ENCODE measurements at places on chromosomes 1 and 21.

DNA sequence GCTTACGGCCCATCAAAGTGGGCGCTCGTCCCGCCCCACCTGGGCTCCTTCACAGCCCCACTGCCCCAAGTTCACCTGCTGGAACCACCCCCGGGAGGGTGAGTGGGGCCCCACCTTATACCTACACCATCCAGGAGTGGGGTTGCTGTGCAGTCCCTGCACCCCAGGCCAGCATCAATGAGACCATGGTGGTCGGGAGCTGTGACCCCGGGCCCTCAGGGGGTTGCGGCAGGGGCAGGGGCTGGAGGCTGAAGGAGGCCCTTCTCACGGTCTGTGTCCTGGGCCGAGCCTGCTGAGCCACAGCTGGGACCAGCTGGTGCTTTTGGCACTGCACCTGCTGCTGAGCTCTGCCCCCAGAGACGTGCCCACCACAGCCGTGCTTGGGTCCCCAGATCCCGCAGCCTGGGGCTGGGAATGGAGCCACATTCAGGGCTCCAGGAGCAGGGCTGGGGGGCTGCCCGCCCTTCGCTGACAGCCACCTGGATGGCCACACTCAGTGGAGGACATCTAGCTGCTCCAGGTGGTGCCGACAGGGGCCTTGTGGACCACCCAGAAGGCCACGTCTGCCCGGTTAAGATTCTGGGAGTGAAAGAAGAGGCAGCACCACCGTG lies 17.4 kb downstream of the ACTRT2 start:
- DNase-seq = no peak

DNA sequence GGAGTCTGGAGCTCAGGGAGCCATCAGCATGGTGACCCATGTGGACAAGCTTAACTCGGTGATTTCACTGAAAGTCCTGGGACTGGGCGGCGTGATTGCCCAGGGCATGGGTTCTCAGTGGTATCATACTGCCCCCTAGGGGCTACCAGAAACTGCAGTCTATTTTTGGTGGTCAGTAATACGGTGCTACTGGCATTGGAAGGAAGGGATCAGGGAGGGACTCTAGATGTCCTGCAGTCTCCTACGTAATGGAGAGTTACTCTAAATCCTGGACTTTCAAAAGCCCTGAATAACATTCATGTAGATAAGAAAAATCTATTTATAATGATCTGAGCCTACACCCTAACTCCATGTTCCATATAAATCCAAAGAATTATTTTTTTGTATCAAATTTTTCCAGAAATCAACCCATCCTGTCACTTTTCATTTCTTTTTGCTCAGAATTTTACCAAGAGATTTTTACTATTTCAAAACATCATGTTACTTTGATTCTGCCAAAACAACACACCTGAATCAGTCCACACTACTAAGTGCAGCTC lies 37.3 kb downstream of the PABPC4 start:
- no peak for DNase-seq

DNA sequence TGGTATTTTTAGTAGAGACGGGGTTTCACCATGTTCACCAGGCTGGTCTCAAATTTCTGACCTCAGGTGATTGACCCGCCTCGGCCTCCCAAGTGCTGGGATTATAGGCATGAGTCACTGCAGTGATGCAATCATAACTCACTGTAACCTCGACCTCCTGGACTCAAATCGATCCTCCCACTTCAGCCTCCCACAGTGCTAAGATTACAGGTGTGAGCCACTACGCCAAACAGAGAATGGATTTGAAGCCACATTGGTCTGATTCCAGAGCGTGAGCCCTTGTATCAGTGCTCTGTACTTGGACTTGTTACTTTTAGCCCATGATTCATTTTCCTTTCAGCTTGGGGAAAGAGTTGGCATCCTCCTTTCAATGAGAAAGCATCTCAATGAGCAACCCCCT lies 14.9 kb upstream of the ZNF683 start:
- no peak for DNase-seq

DNA sequence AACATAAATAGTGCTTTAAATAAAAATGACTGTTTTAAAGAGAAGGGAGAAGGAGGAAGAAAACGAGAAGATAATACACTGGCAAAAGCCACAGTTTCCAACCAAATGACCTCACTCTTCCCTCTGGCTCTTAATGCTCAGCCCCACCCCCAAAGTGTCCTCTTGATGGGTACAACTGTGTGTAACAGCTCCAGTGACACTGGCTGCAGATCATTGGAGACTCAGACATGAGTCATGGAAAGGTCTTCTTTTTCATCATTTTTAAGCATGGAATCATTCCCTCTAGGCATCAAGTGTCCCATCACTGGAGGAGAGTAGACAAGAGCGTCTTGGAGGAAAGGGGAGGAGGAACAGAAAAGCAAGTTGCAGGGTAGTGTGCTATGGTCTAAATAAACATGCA lies 333.0 kb downstream of the PAPPA2 start:
- no peak for DNase-seq

DNA sequence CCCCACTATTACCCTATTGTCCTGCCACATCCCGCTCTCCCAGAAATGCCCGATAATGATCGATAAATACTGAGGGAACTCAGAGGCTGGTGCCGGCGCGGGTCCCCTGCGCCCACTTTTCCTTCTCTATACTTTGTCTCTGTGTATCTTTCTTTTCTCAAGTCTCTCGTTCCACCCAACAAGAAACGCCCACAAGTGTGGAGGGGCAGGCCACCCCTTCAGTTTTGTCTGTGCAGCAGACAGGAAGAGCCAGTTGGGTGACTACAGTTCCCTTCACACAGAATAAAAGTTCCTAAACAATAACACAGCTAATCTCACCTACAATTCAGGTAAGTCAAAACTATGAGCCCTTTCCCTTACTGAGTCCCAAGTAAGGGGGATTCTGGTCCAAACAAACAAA lies 423.7 kb downstream of the SMYD3 start:
- no peak for DNase-seq

GRCh38 chr1:8026976-8027747 lies 1.1 kb upstream of the ERRFI1 start:
- DNase-seq = no peak

- DNase-seq = no peak
Observed at GRCh38 chr1:187034501-187034900, 205.8 kb downstream of the PLA2G4A start.

DNA sequence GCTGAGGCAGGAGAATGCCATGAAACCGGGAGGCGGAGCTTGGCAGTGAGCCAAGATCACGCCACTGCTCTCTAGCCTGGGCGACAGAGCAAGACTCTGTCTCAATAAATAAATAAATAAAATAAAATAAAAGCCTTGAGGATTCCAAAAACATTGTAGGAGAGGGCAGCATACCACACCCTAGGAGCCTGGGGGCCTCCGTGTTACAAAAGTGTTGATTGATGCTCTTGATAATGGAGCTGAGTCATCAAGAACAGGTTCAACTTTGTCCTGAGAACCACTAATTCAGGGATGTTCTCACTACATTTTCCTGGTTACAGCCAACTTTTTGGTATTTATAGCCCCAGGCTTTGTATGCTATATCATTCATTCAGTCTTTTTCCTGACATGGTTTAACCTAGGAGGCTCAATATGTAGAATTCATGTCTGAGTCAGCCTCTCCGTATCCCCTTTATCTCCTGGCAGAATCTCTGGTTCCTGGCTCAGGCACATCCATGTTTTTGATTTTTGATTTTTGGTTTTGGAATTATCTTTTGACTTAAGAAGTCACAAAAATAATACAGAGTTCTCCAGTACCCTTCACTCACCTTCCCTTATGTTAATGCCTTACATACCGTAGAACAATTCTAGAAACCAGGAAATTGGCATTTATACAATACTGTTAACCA lies 69.4 kb downstream of the LRRC8D start:
- no peak for DNase-seq

GRCh38 chr1:7771823-7772299 lies 765 bp downstream of the VAMP3 start:
- peak; percentile 5 for DNase-seq

- peak; percentile 69 for DNase-seq
Observed at GRCh38 chr1:173409613-173410012, 67.5 kb upstream of the PRDX6 start.

DNA sequence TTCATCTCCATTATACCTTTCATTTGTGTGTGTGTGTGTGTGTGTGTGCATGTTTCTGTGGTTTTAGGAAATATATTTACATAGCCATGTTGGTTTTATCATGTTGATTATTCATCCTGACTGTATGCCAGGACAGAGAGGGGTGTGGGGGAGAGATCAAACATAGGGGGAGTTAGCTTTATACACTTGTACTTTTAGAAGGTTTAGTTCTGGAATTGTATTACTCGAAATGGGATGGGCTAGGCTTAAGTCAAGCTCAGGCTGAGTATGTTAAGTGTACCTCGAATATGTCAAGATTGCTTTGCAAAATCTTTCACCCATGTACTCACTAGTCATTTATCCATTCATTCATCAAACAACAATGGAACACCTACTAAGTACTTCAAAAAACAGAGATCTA lies 123.3 kb downstream of the HMCN1 start:
- DNase-seq = no peak

- no peak for DNase-seq
Observed at GRCh38 chr1:118100686-118101514, 84.1 kb downstream of the SPAG17 start.

DNA sequence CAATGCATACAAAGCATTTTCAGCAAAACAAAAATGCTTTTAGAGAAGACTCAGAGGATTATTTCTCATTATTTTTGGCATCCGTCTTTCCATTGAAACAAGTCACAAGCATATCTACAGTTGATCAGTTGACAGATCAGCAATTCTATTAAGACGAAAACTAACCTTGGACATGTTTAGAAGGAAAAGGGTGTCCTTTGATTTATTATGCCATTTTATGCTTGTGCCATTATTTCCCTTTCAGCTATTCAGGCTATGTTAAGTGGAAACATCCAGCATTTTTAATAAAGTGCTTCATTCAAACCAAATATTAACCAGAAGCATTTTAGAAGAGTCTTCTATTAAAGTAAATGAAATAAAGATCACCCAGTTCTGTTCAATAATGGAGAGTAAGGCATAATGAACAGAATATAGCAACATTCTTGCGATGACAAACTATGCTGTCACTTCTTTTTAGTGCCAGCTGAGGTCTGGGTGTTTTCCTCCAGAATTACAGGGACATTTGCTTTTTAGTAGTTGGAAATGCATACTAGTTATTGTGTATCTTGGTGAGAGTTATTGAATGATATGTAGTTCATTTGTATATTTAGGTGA lies 481.4 kb downstream of the PLA2G4A start:
- no peak for DNase-seq

- no peak for DNase-seq
Observed at GRCh38 chr1:34845131-34845901, 14.2 kb downstream of the SMIM12 start.

DNA sequence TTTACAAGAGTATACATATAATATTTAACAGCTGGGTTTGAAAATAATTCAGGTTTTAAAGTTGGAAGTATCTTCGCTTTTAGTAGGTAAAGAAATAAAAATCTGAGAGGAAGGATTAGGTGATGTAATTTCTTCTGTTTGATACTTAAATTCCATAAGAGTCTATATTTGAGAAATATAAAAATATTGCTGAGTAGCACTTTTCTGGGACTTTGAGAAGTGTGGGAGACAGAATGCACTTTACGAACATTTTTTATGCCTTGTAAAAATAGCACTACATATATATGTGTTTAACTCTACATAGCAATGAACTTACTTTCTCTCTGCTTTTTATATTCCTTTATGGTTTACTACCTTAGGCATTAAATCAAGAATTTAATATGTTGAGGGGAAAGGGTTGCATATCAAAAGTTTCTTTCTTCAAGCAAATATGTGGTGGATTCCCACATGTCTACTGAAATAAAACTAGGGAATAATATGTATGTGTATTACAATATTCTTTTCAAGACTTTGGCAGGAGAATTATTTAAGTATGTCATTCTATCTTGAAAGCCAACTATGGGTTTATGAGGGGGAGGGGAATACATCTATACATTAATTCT lies 266.7 kb upstream of the ADAMTS5 start:
- no peak for DNase-seq

DNA sequence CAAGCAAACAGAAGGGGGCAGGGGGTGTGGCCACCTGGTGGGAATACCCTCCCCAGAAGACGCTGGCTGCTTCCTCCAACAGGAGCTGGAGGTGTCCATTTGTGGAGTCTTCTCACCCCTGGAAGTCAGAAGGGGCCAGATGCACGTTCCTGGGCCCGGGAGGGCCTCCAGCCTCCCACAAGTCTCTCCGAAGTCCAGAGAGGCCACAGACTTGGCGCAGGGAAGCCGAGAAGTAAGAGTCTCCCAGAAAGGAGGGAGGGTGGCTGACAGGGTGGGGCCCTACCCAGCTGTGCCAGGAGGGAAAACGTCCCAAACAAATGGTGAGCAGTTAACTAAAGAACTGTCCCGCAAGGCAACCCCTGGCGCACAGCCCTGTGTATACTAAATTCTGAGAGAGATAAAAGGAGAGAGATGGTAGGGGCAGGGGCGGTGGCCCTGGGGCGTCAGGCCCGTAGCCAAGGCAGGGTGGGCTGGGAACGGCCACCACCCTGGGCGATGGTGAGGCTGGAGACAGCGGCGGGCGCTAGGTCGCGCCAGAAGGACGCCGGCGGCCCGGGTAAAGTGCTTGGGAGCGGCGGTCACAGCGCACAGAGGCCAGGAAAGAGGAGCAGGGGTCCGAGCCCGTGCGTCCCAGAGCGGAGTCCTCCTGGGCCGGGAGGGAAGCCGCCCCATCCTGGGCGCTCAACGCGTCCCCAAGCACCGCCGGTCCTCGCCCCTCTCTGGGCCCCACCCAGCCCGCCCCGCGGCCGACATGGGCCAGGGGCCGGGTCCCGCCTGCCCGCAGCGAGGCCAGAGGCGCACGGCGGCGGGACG lies 1.2 kb downstream of the CHD5 start:
- no peak for DNase-seq

- no peak for DNase-seq
Observed at GRCh38 chr1:210132582-210132981, 100.0 kb upstream of the SERTAD4 start.

GRCh38 chr1:110850627-110851026 lies 22.3 kb upstream of the CD53 start:
- DNase-seq = no peak

DNA sequence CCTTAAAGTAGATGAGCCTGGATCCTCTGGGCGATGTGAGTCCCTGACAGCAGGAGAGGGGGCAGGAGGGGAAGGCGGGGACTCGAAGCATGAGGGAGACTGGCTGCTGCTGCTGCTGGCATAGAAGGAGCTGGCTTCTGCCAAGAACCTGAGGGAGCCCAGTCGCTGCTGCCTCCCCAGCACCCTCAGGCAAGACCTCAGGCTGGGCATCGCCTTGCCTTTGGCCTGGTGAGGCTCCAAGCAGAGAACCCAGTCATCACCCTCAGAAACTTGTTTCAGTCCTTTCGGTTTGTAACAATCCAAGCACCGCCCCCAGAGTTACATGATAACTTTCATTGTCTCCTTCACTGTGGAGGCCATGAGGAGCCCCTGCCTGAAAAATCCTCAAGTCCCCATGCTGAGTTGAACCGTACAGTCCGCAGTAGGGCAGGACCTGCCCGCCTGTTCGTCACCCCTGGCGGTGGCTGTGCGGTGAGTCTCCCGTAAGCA lies 38.8 kb downstream of the POFUT2 start:
- no peak for DNase-seq

GRCh38 chr1:6059866-6060265 lies 14.2 kb downstream of the KCNAB2 start:
- DNase-seq = no peak

- DNase-seq = no peak
Observed at GRCh38 chr1:208231881-208232661, 12.1 kb downstream of the PLXNA2 start.

- no peak for DNase-seq
Observed at GRCh38 chr1:233387585-233387984, 60.1 kb downstream of the MAP3K21 start.

GRCh38 chr1:216722821-216723220 lies 408 bp downstream of the ESRRG start:
- no peak for DNase-seq

GRCh38 chr1:228150120-228150460 lies 360 bp downstream of the GJC2 start:
- no peak for DNase-seq

All from GF-D8 (cell line).